ENCODE measurements at places on chromosomes 4 and X. TPM values are rescaled to one million over a fixed set of nuclear protein-coding genes. Genes with fewer than 3 reads are reported as not detected.
A peak's percentile ranks its signal among the peaks of the same experiment; 100 is the strongest.

ADRA2C gene
- total RNA-seq, result 3.2 TPM

MAGT1 gene
- total RNA-seq, result 52.4 TPM

DNA sequence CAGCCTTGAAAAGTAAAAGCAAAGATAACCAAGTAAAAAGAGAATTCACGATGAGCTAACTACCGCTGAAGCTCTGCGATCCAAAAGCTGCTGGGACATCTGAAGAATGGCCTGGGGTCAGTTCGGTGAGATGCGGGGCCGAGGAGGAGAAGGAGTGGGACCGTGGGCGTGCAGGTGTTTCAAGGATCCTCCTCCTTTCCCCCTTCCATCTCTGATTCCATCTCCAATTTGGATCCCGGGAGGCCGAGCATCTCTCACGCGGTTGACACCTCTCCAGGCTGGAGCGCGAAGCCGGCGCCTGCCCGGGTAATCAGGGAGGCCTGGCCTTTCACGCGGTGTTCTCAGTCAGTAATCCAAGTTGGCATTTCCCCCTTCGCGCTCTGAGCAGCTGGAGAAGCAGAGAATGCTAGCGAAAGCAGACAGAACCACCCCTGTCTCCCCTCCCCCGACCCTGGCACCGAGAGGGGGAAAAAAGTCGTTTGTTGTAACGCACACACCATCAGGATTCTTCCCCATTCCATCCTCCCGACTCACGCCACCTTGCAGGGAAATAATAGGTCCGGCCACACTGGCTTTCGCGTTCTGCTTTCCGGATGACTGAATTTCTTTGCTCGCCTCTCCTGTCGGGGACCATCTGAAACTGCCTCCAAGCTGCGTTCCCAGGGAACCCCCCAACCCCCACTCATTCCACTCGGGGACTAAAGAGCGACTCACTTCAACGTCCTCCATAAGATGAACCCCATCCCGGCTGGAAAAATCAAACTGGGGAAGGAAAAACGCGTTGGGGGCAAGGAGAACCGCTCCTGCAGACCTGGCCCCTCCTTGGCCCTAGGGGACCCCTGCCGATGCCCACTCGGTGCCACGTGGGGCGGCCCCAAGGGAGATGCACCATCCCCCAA, 6.5 kb downstream of the NEUROG2 start:
- DNase-seq, result no peak

- DNase-seq, result peak; percentile 36
These were observed at the start of gene GPRASP2 for GRCh38 chrX:102712216-102712966. Gene GPRASP2 (plus strand): TSS chrX:102712448. CDS start chrX:102714870, 2,422 bp downstream.

DNA sequence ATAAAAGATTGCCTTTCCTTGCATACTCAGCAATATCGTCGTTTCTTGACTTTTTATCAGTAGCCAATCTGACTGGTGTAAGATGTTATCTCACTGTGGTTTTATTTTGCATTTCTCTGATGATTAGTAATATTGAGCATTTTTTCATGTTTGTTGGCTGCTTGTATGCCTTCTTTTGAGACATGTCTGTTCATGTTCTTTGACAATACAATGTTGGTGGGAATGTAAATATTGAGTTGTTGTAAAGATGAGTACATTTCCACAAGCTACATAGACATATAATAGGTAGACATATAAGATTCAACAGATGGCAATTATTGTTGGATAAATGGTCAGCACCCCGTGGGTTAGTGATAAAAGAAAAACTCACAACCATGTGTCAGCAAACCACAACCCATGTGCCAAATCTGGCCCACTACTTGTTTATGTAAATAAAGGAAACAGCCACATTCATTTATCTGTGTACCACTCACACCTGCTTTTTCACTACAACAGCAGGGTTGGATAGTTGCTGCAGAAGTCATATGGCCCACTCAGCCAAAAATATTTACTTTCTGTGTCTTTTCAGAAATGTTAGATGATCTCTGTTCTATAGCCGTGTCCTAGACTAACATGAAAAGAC, 153.1 kb upstream of the VCX start:
- no peak for DNase-seq

STK32B gene
- 0.56 TPM for total RNA-seq

GRCh38 chr4:181662383-181662782, 580.8 kb upstream of the TENM3 start:
- no peak for DNase-seq
